ENCODE measurements at places on chromosomes 12 and 14. TPM values are rescaled to one million over a fixed set of nuclear protein-coding genes. Genes with fewer than 3 reads are reported as not detected.

Gene ORAI1
- total RNA-seq, result 1.9 TPM

Gene PRB2
- total RNA-seq, result not detected

Gene OTUB2
- total RNA-seq, result 5.6 TPM

Gene CARMIL3
- 24.2 TPM for total RNA-seq

Gene RESF1
- 61.0 TPM for total RNA-seq

Gene MEG3
- total RNA-seq, result 92.5 TPM

Gene TMPRSS12
- total RNA-seq, result not detected

Gene SYT1
- 166 TPM for total RNA-seq

Gene TAS2R42
- not detected for total RNA-seq

Gene ERBB3
- total RNA-seq, result 2.2 TPM

Gene RPS26
- 61.3 TPM for total RNA-seq

Gene KRT6A
- total RNA-seq, result 0.62 TPM

Gene PAPLN
- total RNA-seq, result 1.6 TPM

Gene CIDEB
- total RNA-seq, result 3.4 TPM

Gene CTSG
- not detected for total RNA-seq

Gene SLC2A3
- total RNA-seq, result 57.1 TPM

Gene CLEC1B
- not detected for total RNA-seq

Gene APOF
- not detected for total RNA-seq

Gene AQP6
- 0.62 TPM for total RNA-seq

Gene KRT6C
- total RNA-seq, result not detected

Gene NRIP2
- 0.62 TPM for total RNA-seq

Gene C14orf132
- total RNA-seq, result 72.5 TPM

Gene PLA2G1B
- not detected for total RNA-seq

Gene LMNTD1
- 1.1 TPM for total RNA-seq

Gene CSRP2
- 149 TPM for total RNA-seq

Gene CFAP251
- total RNA-seq, result 9.5 TPM

Gene NKX2-1
- total RNA-seq, result 0.31 TPM

Gene TTC6
- 0.62 TPM for total RNA-seq

Gene SIVA1
- 21.2 TPM for total RNA-seq

Gene SIX6
- not detected for total RNA-seq

Gene DAO
- not detected for total RNA-seq

Gene SERPINA12
- total RNA-seq, result not detected

Gene EFS
- 17.5 TPM for total RNA-seq

Gene TAOK3
- 52.9 TPM for total RNA-seq

Gene FOXG1
- total RNA-seq, result 75.5 TPM

Gene CCDC175
- 3.3 TPM for total RNA-seq

Gene AMDHD1
- total RNA-seq, result 0.31 TPM

Gene SRGAP1
- 40.7 TPM for total RNA-seq

Gene KRT73
- not detected for total RNA-seq

Gene SERPINA10
- not detected for total RNA-seq

Gene TSHR
- total RNA-seq, result under 0.01 TPM

Gene OR11H7
- total RNA-seq, result not detected

Gene ANKS1B
- 452 TPM for total RNA-seq

Gene IGF1
- total RNA-seq, result 5.5 TPM

Gene TARBP2
- 28.1 TPM for total RNA-seq
